ENCODE measurements at places on chromosomes 4 and X.

GRCh38 chrX:32010948-32011347 lies 939.1 kb upstream of the FTHL17 start:
- DNase-seq, result no peak

GRCh38 chrX:8864161-8864560 lies 63.0 kb upstream of the FAM9A start:
- DNase-seq, result peak; percentile 18

- no peak for DNase-seq
These were observed 37.0 kb upstream of the CT83 start for GRCh38 chrX:116499780-116500179.

- no peak for DNase-seq
These were observed 49.6 kb downstream of the PRPS1 start for GRCh38 chrX:107677909-107678308.

DNA sequence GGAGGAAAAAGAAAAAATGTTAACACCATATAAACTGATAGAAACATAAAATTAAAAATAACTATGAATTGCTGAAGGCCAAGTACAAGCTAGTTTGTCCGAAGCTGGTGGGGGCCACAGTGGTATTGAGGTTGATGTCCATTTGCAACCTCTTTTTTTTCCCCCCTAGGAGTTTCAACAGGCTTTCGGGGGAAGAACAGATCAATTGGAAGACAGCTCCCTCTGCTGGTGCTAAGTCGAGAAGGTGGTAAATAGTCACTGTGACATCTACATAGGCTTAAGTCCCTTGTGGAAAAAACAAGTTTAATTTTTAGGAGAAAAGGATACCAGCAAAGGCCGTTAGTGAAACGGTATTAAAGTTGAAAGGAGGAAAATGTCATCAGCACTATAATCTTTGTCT lies 115.7 kb upstream of the ZXDA start:
- no peak for DNase-seq

Measured in right hindlimb (tissue), 1 donor.